Stomach (tissue), 19 donors: ENCODE measurements at places on chromosomes 5 and 9. TPM values are rescaled to one million over a fixed set of nuclear protein-coding genes. Genes with fewer than 3 reads are reported as not detected.
A peak's percentile ranks its signal among the peaks of the same experiment; 100 is the strongest.

The NR2F1 gene
- total RNA-seq, result 20.4 TPM

GRCh38 chr5:78543916-78544315 lies 104.7 kb downstream of the LHFPL2 start:
- no peak for DNase-seq
- no peaks in the 10 kb centered on the region for H3K36me3 ChIP-seq
- H3K27ac ChIP-seq, result no peak overlapping the region
- H3K4me1 ChIP-seq, result peaks cover 58% of the 10 kb centered on the region
- H3K27me3 ChIP-seq, result no peaks in the 10 kb centered on the region

DNA sequence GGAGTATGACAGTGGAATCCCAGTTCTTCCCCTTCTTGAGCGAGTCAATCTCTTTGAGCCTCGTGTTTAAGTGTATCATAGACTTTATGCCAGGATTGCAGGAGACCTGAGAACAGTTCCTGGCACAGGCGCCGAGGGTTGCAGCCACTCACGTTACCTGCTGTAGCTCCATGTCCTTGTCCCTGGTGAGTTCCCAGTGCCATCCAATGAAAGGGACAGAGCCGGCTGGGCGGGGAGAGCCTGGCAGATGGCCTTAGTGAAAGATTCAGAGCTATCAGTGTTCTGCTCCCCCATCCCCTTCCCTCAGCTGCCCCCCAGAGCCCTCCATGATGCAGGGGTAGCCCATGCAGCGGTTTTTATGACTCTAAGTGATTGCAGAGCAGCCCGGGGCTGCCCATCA lies 554.0 kb downstream of the BNC2 start:
- H3K4me1 ChIP-seq, result no peaks in the 10 kb centered on the region
- no peaks in the 10 kb centered on the region for H3K27me3 ChIP-seq
- no peak overlapping the region for H3K27ac ChIP-seq
- no peaks in the 10 kb centered on the region for H3K36me3 ChIP-seq
- no peak overlapping the region for H3K4me3 ChIP-seq

The CXCL14 gene
- total RNA-seq, result 27.9 TPM

The STK32A gene
- total RNA-seq, result 1.3 TPM

The FOXD4 gene
- total RNA-seq, result not detected

GRCh38 chr9:746661-747434 lies 94.6 kb upstream of the DMRT1 start:
- no peak for DNase-seq
- no peak overlapping the region for H3K4me3 ChIP-seq
- no peak overlapping the region for H3K27ac ChIP-seq

DNA sequence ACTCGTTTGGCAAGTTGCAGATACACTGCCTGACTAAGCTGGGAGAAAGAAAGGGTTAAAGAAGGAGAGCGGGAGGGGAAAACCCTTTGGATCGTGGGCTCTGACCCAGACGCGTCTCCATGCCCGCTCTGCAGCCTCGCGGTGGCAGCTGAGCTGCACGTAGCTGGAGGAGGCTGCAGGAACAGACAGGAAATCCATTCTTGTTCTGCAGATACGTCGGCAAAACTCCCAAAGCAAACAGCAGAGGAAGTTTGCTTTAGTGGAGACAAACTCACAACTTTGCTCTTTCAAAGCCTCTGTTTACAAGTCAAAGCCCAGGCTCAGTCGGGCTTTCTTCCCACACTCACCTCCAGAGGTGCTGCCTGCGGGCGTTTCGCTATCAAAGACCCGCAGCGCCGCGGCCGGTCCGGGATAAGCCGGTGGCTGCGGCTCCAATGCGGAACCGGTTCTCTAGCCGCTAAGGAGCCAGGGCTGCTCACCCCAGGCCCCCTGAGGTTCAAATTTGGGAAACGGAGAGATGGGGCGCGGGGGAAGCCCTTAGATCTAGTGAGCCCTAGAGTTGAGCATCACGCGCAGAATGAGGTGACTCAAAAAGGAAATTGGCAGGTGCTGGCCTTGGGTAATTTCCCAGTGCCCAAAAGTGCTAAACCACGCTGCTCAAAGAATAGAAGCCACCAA lies 60.7 kb downstream of the MAT2B start:
- H3K4me1 ChIP-seq, result peaks cover 15% of the 10 kb centered on the region
- peak overlapping the region; percentile 48 for H3K4me3 ChIP-seq
- no peaks in the 10 kb centered on the region for H3K27me3 ChIP-seq

DNA sequence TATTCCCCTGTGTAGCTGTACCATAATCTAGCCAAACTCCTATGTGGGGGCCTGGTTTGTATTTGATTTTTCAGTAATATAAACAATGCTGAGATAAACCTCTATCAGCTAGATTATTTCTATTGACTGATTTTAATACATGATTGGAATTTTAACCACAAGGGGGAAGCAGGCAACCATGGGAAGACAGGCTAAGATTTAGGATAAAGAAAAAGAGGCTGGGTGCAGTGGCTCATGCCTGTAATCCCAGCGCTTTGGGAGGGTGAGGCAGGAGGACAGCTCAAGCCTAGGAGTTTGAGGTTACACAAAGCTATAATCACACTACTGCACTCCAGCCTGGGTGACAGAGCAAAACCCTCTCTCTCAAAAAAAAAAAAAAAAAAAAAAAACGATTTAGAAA lies 18.1 kb upstream of the GPX3 start:
- DNase-seq, result peak; percentile 68
- peaks cover 22% of the 10 kb centered on the region for H3K4me1 ChIP-seq
- no peaks in the 10 kb centered on the region for H3K36me3 ChIP-seq
- no peaks in the 10 kb centered on the region for H3K27me3 ChIP-seq
- H3K27ac ChIP-seq, result no peak overlapping the region
- H3K4me3 ChIP-seq, result no peak overlapping the region

DNA sequence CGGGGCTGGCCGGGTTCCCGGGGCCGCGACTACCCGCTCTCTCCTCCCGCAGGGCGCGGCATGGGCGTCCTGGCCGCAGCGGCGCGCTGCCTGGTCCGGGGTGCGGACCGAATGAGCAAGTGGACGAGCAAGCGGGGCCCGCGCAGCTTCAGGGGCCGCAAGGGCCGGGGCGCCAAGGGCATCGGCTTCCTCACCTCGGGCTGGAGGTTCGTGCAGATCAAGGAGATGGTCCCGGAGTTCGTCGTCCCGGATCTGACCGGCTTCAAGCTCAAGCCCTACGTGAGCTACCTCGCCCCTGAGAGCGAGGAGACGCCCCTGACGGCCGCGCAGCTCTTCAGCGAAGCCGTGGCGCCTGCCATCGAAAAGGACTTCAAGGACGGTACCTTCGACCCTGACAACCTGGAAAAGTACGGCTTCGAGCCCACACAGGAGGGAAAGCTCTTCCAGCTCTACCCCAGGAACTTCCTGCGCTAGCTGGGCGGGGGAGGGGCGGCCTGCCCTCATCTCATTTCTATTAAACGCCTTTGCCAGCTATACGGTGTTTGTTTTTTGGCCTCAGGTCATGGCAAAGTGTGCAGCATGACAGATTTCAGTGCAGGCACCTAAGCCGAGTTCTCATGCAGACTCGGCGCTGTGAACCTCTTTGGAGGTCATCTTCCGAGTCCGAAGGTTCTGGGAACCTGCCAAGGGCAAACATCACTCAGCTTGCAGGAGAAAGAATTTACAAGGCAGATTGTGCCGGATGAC lies 516 bp downstream of the MRPL41 start:
- peak overlapping the region; percentile 87 for H3K27ac ChIP-seq
- peaks cover 34% of the 10 kb centered on the region for H3K36me3 ChIP-seq
- H3K4me3 ChIP-seq, result peak overlapping the region; percentile 65
- H3K27me3 ChIP-seq, result no peaks in the 10 kb centered on the region

DNA sequence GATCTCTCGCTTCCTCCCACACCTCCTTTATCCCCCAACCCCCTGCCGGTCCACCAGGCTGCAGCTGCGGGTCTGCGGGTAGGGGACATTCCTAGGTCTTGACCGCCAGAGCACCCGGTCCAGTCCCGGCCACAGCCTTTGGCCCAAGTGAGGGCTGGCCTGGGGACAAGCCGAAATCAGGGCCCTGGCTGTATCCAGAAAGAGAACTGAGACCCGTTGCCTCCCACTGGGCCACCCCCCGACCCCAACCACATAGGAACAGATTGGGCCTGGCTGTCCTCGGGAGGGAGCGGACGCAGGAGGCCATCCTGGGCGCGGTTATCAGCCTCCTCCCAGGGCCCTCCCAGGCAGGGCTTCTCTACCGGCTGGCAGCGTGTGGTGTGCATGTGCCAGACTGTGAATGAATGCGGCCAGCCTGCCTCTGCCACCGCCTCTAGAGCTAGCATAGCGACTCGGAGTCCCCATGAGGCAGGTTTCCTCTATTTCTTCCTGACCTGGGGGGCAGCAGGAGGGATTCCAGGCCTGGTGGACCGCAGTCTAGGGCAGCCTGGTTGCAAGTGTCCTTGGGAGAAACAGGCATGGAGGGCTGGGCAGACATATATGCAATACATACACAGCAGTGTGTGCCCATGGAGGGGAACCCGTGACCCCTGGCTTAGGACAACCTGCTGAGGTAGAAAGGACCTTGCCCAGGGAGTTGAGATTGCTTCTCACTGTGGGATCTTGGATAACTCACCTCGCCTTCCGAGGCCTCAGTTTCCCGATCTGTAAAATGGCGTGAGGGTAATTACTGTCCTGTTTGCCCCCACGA lies 1.2 kb downstream of the N4BP3 start:
- H3K4me1 ChIP-seq, result peaks cover 36% of the 10 kb centered on the region
- DNase-seq, result peak; percentile 63
- H3K27me3 ChIP-seq, result peaks cover 19% of the 10 kb centered on the region
- H3K27ac ChIP-seq, result peak overlapping the region; percentile 59
- peak overlapping the region; percentile 79 for H3K4me3 ChIP-seq
- no peaks in the 10 kb centered on the region for H3K36me3 ChIP-seq

The SLC1A3 gene
- 0.87 TPM for total RNA-seq

DNA sequence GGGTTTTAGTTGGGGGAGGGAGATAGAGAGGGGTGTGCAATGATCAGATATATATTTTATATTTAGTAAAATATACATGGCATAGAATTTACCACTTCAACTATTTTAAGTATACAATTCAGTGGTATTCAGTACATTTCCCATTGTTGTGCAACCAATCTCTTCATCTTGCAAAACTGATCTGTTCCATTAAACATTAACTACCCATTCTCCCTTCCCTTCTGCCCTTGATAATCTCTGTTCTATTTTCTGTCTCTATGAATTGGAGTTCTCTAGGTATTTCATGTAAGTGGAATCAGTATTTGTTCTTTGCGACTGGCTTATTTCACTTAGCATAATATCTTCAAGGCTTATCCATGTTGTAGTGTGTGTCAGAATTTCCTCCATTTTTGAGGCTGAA lies 38.6 kb downstream of the TGFBI start:
- no peak overlapping the region for H3K27ac ChIP-seq
- H3K27me3 ChIP-seq, result no peaks in the 10 kb centered on the region
- no peak for DNase-seq
- H3K4me3 ChIP-seq, result no peak overlapping the region
- H3K36me3 ChIP-seq, result no peaks in the 10 kb centered on the region

DNA sequence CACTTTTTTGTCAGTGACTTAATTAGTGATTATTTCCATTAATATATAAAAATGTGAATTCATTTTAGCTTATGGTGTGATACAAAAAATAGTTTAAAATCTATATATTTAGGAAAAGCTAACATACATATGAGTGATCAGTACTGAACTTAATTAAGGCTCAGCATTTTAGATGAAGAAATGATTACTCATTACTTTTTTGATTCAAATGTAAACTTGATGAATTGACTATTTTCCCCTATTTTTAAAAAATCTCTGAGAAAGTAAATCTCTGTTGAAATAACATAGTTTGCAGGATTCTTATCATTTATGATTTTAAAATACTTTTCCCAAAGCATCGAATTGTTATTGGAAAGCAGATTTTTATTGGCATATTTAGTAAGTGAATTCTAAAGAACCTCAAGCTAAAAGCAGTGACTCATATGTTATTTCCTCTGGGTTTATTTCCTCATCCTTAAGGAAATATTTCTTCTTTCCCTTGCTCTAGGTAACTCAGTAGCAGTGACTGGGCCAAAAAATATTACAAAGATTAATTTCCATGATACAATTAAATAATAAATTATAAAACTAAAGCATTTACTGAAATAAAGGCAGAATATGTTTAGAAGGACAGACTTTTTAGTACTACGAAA lies 290.6 kb downstream of the FER start:
- DNase-seq, result no peak
- no peak overlapping the region for H3K4me3 ChIP-seq
- H3K36me3 ChIP-seq, result no peaks in the 10 kb centered on the region
- no peak overlapping the region for H3K27ac ChIP-seq

DNA sequence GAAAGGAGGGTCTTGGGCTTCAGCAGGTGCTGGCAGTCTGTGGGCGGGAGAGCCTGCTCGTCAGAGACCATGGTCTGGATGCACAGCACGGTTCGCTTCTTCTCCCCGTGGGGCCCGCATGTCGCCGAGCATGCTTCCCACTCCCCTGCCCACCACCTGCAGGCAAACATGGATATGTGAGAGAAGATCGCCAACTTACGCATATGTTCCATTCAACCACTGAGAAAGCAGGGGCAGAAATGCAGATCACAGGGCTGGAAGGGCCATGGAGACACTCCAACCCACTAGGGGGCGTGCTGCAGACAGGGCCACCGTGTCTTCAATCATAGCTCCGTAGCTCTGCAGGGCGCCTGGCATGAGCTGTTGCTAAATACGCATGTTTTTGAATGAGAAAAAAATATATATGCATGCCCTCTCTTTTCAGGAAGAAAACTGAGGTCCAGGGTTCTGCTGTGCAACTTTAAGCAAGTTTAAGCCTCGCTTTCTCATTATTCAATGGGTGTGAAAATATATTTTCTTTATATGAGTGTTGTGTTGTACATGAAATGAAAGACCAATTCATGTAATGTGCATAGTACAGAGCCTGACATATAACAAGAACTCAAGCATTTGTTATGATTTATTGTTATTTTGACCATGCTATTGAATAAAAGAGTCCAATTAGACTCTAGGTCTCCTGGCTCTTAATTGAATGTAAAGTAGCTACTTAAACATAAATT lies 148.0 kb downstream of the TARS1 start:
- peak; percentile 38 for DNase-seq
- no peaks in the 10 kb centered on the region for H3K36me3 ChIP-seq
- H3K27me3 ChIP-seq, result no peaks in the 10 kb centered on the region
- no peak overlapping the region for H3K27ac ChIP-seq
- H3K4me3 ChIP-seq, result no peak overlapping the region

GRCh38 chr5:106080535-106080934 lies 1590.2 kb downstream of the EFNA5 start:
- H3K4me3 ChIP-seq, result no peak overlapping the region
- DNase-seq, result no peak
- no peaks in the 10 kb centered on the region for H3K36me3 ChIP-seq
- H3K27ac ChIP-seq, result no peak overlapping the region
- no peaks in the 10 kb centered on the region for H3K27me3 ChIP-seq

GRCh38 chr5:122394284-122394930 lies 82.4 kb downstream of the SNCAIP start:
- H3K27ac ChIP-seq, result no peak overlapping the region
- peak; percentile 16 for DNase-seq
- no peaks in the 10 kb centered on the region for H3K36me3 ChIP-seq
- no peaks in the 10 kb centered on the region for H3K4me1 ChIP-seq
- no peak overlapping the region for H3K4me3 ChIP-seq

- no peak overlapping the region for H3K4me3 ChIP-seq
- no peaks in the 10 kb centered on the region for H3K4me1 ChIP-seq
These were observed 2125.8 kb downstream of the MAT2B start for GRCh38 chr5:165631235-165631634.

DNA sequence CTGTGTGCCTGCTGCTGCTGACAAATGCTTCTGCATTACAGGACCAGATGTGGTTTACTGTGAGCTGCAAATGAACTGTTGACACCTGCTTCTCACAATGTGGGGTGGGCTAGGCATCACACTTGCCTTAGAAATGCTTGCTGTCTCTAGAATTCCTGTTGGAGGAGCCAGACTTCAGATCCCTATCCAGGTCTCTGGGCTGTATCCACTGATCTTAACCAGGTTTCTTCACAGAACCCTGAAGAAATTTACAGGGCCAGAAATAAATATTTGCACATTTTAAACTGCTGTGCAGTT lies 255.4 kb downstream of the FAM114A2 start:
- H3K4me3 ChIP-seq, result no peak overlapping the region
- no peak for DNase-seq
- H3K4me1 ChIP-seq, result no peaks in the 10 kb centered on the region
- no peaks in the 10 kb centered on the region for H3K36me3 ChIP-seq
- H3K27me3 ChIP-seq, result no peaks in the 10 kb centered on the region
